ENCODE measurements at places on chromosomes 4 and X.
A peak's percentile ranks its signal among the peaks of the same experiment; 100 is the strongest.

- no peak for DNase-seq
These were observed 9.7 kb downstream of the GIMD1 start for GRCh38 chr4:106358899-106359298.

GRCh38 chr4:139823746-139824145, 158.1 kb downstream of the MGST2 start:
- DNase-seq: no peak

DNA sequence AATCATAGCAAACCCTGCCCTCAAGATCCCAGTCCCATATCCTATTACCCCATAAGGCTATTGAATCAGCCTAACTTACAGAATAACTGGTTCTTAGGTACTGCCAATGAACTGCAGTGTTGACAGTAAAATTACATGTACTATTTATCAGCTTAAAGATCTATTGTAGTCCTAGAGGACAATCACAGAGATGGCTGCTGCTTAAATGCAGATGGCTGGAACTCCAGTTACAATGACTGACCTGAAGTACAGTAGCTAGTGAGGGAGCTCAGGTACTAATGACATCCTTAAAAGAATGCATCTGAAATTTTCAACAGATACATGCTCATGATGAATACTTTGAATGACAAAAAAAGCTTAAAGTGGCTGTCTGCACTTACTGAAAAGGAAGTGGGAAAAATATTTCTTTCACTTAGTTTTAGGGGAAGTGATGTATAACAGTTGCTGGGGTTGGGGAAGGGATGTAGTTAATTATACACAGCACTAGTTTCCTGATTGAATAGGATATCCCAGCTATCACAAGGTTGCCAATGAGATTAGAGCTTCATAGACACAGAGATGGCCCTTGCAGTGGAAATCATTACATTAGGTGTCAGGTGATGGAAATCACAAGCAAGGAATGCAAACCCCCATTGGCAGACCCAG, 42.0 kb downstream of the USP26 start:
- no peak for DNase-seq

- DNase-seq: no peak
These were observed 76.1 kb downstream of the SLIT2 start for GRCh38 chr4:20327808-20328207.

- DNase-seq: peak; percentile 36
These were observed 12.4 kb downstream of the GPAT3 start for GRCh38 chr4:83548151-83548905.
